Effector memory CD8-positive, alpha-beta T cell (primary cell): ENCODE measurements at places on chromosomes 3 and 15.

DNA sequence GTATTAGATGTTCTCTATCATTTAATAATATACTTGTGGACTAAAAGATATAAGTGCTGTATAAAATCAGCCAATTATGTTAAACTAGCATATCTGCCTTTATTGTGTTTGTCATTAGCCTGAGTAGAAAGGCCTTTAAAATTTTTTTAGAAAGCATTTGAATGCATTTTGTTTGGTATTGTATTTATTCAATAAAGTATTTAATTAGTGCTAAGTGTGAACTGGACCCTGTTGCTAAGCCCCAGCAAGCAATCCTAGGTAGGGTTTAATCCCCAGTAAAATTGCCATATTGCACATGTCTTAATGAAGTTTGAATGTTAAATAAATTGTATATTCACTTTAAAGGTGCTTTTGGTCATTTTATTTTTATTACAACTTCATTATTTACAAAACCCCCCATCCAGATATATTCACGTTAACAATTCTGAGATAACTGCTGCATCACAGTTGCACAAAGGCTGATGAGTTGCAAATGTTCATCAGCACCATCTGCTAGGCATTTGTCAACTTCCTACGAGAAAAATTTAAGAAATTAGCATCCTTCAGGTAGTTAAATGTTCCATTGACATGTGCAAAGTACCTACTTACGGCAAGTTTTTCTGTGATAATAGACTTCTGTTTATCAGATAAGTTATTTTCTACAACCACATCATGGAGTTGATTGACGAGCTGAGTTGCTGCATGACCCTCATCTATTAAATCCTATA, 6.3 kb downstream of the EIF4A2 start:
- no peak for DNase-seq

GRCh38 chr15:68229386-68230156, at the start of gene CLN6:
Gene CLN6, minus strand, starts transcription at chr15:68229728. Its CDS starts 144 bp downstream, at chr15:68229584.
- peak; percentile 74 for DNase-seq

- DNase-seq, result no peak
Observed at GRCh38 chr3:58334506-58334884, 1.8 kb downstream of the PXK start.

- DNase-seq, result no peak
Observed at GRCh38 chr15:64902863-64903262, 8.8 kb upstream of the ANKDD1A start.

- DNase-seq, result peak; percentile 57
Observed at GRCh38 chr3:11642431-11643191, 1.1 kb downstream of the VGLL4 start.

DNA sequence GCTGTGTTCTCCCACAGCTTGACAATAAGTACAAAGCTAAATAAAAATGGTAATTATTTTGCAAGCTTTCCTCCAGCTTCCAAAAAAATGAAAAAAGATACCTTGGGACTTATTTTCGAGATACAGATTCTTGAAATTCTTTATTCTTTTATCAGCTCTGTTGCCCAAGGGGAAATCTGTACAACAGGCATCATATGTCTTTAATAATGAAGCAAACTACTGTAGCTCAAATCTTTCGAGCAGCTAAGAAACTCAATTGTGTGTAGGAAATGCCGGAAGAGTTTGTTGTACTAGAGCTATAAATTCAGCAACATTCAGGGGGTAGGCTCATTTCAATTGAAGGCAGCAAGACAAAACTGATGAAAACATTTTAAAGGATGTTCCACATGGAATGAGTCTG, 297.7 kb downstream of the GBE1 start:
- DNase-seq, result no peak

- no peak for DNase-seq
Observed at GRCh38 chr3:49869525-49870126, at the start of gene CAMKV. Gene CAMKV, minus strand, starts transcription at chr3:49869906. Its CDS starts 7,518 bp downstream, at chr3:49862388.

DNA sequence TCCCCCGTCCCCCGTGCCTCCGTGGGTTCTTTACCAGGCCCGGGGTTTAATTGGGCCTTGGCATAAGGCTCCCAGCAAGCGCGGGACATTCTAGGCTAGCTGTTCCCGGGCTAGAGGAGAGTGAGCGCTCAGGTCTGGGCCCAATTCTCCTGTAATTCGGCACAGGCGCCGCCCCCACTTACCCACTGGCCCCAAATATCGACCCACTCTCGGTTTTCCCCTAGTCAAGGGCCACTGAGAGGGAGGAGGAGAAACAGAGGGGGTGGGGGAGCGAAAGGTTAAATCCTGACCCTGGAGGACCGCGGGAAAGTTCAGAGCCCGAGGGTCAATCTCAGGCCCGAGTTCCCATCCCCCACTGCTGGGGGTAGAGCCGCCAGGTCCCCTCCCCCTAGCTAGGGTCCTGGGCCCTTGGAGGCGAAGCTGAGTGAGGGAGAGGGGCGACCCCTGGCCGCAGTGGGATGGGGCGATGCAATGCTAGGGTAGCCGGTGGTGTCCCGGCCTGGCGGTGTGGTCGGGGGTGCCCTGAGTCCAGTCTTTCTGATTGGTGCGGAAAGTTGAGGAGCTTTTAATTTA, 8.5 kb upstream of the ONECUT1 start:
- no peak for DNase-seq

- no peak for DNase-seq
Observed at GRCh38 chr3:49386056-49386756, 25.6 kb downstream of the RHOA start.

GRCh38 chr3:10867384-10867783, 51.4 kb downstream of the SLC6A11 start:
- DNase-seq, result no peak

DNA sequence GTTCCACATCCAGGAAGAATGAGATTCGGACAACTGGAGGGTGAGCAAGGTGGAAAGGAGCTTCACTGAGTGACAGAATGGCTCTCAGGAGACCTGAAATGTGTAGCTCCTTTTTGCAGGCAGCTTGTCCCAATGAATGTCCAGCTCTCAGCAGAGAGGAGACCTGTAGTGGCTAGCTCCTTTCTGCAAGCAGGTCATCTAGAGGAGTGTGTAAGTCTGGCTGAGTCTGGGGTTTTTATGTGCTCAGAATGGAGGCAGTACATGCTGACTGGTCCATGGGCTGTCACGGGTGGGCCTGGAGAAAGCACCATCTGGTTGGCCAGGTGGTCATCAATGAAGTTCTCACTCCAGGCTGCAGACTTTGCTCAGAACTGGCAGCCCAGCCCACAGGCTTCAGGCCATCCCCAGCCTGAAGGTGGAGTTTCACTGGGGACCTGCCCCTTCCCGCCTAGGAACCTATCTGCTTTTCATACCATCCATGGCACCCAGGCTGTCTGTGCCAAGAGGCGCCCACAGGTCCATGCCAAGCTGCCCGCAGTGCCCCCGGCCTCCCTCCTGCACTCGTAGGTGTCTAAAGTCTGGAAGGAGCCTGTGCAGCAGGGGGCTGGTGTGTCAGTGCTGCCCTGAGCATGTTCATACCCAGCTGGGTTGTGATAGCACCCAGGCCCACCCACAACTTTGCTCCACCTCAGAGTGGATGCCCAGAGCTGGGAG, 276.6 kb downstream of the UBE2E2 start:
- DNase-seq, result no peak

DNA sequence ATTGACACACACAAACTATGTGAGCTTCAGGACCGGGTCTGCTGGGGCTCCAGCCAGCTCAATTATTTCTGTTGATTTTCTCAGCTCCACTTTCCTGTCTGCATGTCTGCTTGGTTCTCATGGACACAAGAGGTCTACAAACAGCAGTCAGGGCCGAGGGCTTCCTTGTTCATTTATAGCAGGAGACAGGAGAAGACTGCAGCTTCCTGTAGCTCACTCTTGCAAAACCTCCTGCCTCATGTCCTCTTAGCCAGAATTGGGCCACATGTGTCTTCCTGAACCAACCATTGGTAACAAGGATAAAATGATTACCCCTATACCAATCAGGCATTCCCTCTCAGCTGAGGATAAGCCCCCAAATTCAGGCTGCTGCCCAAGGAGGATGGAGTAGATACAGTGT, 182.8 kb downstream of the TLE3 start:
- no peak for DNase-seq

GRCh38 chr15:93417631-93418030, 328.6 kb upstream of the RGMA start:
- no peak for DNase-seq

DNA sequence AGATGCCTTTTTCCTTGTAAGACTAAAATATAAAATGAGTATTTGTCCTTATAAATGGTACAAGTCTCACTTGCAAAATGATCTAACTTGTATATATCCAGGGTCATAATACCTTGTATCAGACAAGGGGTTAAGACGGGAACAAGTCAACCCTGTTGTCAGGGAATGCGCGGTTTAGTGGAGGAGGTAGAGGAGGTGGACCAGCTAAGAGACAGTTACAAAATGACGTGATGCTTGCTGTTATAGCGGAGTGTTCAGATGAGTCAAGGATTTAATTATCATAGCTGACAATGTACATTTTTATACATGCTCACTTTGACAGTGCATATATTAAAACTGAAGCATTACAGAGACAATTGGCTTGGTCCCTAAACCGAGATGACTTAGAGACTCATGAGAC, 26.8 kb upstream of the KLHL25 start:
- no peak for DNase-seq

- DNase-seq, result peak; percentile 70
Observed at GRCh38 chr15:67134067-67134838, 68.9 kb downstream of the SMAD3 start.

GRCh38 chr3:174775603-174776002, 83.5 kb upstream of the NAALADL2 start:
- no peak for DNase-seq

DNA sequence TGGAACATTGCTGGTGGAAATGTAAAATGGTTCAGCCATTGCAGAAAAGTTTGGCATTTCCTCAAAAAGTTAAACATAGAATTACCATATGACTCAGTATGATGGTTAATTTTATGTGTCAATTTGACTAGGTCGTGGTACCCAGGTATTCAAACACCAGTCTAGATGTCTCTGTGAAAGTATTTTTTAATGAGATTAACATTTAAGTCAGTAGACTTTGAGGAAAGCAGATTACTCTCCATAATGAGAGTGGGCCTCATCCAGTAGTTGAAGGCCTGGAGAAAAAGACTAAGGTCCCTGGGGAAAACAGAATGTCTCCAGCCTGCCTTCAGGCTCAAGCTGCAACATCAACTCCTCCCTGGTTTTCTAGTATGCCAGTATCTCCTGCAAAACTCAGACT, 42.3 kb upstream of the TMEM87A start:
- no peak for DNase-seq
